Fibroblast of pulmonary artery (primary cell): ENCODE measurements at places on chromosomes 2 and 18.

- no peak for DNase-seq
Observed at GRCh38 chr2:8162552-8162951, 519.3 kb upstream of the ID2 start.

- peak; percentile 76 for DNase-seq
Observed at GRCh38 chr2:64866797-64867196, 122.4 kb upstream of the SLC1A4 start.

DNA sequence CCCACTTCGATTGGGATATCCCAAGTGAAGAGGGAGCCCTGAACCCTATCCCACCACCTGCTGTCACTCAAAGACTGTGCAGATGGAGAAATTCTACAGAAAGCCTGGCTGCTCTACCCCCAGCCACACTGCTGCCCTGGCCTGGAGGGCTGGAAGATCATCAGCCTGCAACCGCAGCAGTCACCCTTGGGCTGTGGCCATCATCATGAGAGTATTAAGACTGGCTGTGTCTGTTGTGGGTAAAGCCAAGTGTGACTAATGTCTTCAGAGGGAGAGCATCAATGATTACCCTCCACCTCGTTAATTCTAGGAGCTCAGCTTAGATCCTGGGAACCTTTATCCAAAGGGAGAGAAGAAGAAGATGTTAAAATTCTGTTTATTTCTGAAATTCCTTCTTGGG, 221.5 kb downstream of the TFCP2L1 start:
- DNase-seq, result no peak

DNA sequence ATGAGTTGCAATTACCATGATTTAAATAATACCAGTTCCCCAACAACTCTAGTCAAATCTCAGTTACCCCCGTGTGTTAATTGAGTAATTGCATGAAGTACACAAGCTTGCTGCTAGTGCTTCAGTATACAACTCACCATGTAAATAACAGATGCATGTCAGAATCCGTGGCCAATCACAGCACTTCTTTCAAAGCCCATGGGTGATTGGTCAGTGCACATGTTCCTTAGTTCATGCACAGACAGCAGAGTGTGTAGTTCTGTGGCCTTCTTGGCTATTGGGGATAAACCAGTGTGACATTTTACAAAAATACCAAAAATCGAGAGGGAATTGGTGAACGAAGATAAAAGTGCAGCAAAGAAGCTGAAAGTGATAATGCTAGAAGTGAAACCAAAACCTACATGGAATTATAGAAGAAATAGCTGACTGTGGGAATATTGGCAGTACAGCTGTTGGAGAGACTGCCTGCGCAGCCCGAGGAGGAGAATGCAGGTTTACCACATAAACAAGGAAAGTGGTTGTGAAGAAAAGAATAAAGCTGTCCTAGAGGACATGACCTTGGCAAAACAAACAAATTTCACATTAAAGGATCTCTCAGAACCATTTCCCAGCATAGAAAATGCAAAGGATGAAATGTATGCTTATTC, 59.4 kb downstream of the NEDD4L start:
- no peak for DNase-seq

DNA sequence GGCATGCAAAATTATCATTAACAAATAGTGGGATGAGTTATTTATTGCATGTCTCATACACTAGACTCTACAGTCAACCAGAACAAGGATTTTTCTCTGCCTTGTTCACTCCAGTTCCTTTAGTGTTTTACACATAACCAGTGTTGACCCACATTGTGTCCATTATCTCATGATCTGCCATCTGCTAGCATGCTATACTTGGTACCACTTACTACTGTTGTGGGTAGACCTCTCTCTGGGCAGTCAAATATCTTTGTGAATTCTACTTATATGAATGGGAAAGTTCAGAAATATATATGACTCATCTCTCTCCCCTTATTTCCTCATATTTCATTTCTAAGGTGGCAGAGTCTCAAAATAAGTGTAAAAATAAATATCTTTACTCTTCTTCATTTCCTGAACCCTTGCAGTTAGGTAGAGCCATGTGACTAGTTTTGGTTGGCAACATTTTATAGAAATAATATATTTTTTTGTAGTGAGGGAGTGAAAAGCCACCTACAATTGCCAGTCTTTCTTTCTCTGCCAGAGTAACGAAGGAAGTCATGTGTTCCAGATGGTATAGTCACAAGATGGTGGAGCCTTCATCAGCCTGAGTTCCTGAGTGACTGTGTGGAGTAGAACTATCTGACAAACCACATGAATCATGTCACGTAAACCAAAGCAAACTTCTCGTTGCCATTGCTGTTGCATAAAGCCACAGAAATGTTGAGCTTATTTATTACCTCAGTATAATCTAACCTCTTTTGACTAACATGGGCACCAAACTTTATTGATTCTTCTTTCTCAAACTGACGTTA, 704.0 kb downstream of the RNF144A start:
- no peak for DNase-seq

DNA sequence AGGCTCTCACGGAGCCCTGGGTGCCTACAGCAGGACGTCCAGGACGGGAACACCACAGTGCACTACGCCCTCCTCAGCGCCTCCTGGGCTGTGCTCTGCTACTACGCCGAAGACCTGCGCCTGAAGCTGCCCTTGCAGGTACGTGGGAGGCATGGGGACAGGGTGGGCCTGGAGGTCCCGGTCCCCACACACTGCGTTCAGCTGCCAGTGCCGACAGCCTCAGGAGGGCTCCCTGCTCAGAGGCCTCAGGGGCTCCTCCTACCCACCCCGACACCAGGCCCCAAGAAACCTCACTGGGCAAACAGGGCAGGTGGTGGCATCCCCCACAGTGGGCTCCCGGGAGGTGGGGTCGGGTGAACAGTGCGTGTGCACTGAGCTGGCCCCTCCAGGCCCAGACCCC, 10.8 kb downstream of the ANO7 start:
- no peak for DNase-seq

GRCh38 chr2:43609290-43609918, 13.6 kb upstream of the THADA start:
- peak; percentile 63 for DNase-seq

- DNase-seq, result no peak
Observed at GRCh38 chr2:46509804-46510203, 30.4 kb downstream of the TMEM247 start.

GRCh38 chr18:34659579-34660517, 50.2 kb upstream of the DTNA start:
- DNase-seq, result peak; percentile 98

GRCh38 chr2:239813261-239814115, 211.7 kb downstream of the NDUFA10 start:
- DNase-seq, result no peak

DNA sequence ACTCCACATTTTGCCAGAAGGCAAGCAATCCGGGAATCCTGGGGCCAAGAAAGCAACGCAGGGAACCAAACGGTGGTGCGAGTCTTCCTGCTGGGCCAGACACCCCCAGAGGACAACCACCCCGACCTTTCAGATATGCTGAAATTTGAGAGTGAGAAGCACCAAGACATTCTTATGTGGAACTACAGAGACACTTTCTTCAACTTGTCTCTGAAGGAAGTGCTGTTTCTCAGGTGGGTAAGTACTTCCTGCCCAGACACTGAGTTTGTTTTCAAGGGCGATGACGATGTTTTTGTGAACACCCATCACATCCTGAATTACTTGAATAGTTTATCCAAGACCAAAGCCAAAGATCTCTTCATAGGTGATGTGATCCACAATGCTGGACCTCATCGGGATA, 26.8 kb downstream of the B3GNT2 start:
- DNase-seq, result no peak

- DNase-seq, result peak; percentile 3
Observed at GRCh38 chr2:148350199-148350598, 294.4 kb upstream of the EPC2 start.

DNA sequence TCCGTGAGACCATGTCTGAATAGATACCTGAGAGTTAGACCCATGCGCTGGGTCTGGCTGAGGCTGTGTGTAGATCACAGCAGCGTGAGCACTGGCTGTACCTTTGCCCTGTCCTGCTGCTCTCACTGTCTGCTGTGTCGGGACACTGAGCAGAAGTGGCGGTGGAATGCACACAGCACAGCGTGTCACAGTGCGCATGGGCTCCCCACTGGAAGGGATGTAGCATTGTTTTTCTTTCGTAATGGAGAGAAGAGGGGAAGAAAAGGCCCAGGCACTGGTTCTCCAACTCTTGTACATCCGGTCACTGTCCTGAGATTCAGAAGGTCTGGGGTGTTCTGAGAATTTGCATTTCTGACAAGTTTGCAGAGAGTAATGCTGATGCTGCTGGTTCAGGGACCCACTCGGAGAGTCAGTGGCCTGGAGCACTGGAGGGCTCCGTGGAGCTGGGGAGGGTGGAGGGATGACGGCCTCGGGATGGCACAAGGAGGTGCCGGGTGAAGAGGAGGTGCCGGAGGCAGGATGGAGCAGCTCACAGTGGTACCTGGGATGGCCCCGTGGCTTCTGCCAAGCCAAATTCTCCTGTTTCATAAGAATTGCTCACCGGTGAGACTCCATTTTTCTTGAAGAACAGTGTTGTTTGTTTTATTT, 252.8 kb downstream of the LDLRAD4 start:
- DNase-seq, result no peak

GRCh38 chr2:232353660-232354059, 24.9 kb upstream of the ALPP start:
- DNase-seq, result no peak

- DNase-seq, result peak; percentile 74
Observed at GRCh38 chr2:173979751-173980351, 14.7 kb upstream of the SP3 start.

DNA sequence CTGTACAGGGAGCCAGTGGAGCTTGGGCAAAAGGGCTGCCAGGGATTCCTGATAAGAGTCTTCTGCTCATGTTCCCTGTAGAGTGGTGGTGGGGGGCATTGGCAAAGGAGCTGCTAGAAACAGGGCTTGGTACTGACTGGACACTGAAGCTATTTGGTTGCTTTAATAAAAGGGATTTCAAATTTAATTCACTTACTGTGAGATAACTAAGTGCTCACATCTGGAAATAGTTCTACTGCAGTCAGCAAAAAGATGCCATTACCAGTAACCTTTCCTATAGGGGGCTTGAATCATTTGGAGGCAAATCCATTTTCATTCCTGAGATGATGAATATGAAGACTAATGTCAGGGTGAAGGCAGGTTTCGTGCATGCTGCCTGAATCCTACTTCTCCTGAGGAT, 94.3 kb upstream of the DOCK10 start:
- DNase-seq, result no peak

GRCh38 chr2:73980566-73980965, 4.1 kb upstream of the TET3 start:
- no peak for DNase-seq

- no peak for DNase-seq
Observed at GRCh38 chr2:207892716-207893402, 123.2 kb upstream of the FZD5 start.

DNA sequence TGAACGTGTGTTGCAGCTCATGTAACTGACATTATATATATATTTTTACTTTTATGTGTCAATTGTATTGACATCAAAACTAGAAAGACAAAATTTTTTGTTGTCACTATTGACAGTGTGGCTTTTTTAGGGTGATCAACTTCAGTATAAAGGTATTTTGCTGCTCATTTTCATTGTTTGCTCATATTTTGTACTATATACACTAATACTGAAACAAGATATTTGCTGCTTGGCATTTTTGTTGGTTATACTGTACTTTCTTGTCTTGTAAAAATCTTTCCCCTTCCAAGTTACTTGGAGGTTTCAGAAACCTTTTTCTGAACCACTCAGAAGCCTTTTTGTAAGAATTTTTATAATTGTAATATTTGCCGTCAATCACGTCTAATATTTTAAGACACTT, 16.5 kb downstream of the AFTPH start:
- DNase-seq, result no peak

DNA sequence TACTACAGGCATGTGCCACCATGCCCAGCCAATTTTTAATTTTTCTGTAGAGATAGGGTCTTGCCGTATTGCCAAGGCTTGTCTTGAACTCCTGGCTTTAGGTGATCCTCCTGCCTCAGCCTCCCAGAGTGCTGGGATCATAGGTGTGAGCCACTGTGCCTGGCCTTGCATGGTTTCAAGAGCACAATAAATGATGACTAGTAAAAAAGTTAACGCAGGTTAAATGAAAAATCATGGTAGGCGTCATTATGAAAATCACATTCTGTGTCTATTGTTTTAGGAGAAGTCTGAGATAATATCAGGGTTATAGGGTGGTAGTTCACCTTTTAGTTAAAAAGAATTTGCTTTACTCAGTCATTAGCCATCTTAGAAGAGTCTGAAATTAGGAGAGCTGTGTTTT, 38.3 kb downstream of the ALMS1 start:
- DNase-seq, result no peak

DNA sequence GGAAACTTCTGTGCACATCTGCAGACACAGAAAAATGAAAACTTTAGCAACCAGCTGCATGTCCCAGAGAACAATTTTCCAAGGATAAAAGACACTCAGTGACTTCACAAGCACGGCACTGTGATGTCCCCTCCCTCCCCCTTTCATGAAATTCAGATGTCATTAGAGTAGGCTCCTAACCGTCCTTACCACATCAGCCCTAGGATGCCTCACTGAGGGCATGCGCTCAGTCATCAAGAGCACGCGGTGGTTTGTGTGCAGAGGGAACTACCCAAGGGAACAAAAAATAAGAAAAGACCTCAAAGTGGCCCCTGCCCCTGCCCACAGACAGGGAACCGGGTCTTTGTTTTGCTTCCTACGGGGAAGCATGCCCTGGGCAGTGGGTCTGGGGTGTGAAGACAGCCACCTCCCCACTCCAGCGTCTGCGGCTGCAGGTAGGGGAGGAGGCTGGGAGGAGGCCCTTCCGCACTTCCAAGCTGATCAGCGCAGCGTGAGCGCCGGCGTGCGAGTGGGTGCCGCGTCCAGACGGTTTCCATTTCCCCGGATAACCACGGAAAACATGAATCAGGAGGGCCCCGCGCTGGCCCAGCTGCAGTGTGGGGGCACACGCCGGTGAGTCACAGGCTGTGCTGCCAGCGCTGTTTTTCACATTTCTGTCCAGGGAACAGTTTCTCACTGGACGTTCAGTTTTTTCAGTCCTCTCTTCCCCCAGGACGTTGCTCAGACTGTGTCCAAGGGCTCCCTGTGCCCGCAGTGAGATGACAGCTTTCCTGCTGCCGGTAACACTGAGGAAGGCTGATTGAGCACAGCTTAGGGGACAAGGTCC, 70.6 kb downstream of the COPS8 start:
- DNase-seq, result peak; percentile 77

- peak; percentile 75 for DNase-seq
Observed at GRCh38 chr2:177147093-177147694, 65.4 kb upstream of the HNRNPA3 start.

DNA sequence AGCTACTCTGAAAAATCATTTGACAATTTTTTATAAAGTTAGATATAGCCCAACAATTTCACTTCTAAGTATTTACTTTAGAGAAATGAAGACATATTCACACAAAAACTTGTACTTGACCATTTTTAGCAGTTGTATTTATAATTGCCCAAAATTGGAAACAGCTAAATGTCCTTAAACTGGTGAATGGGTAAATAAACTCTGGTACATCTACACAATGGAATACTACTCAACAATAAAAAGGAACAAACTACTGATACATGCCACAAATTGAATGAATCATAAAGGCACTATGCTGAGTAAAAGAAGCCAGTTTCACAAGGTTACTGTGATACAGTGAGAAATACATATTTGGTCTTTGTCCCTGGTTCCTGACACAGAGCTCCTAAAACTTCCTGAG, 32.8 kb upstream of the BBS5 start:
- DNase-seq, result no peak
